NCI-H1092 treated with DMSO at 0.1 percent for 48 hours (cell line): ENCODE measurements at places on chromosomes 2 and 18.

DNA sequence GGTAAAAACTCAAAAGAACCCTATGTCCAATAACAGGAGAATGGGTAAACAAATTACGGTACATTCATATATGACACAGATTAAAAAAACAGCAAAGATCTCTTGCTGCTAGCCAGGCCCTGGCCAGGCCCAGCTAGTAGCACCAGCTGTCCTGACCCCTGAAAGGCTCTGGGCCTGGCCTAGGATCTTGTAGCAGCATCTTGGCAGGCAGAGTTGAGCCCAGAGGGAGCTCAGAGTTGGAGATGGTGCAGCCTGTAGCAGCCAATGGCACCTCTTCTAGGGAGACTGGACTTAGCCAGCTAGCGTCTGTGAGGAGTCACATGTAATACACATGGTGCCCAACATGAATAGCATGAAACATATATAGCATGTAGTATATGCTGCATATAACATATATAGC is 69.1 kb downstream of the HS6ST1 start:
- DNase-seq, result no peak

DNA sequence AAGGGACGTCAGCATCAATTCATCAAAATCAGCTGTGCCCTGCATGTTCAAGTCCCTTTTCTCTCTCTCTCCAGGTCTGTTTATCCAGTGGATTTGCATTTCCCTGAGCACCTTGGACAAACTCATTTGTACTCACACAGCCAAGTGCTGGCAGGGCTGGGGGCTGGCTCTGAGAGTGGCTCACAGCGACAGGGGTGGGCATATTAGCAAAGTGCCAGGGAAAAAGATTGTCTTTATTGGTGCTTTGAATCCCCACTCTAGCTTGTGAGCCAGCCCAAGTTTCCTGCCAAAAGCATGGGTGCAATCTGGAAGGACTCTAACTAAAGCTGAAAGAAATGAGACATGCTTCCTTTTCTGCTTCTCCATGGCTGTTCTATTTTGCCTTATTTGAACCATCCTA is 56.6 kb downstream of the ACOXL start:
- DNase-seq, result no peak

GRCh38 chr2:219126555-219126954 is 34.1 kb downstream of the NHEJ1 start:
- DNase-seq, result no peak

GRCh38 chr2:113233593-113234550 is 44.8 kb downstream of the PAX8 start:
- DNase-seq, result no peak

DNA sequence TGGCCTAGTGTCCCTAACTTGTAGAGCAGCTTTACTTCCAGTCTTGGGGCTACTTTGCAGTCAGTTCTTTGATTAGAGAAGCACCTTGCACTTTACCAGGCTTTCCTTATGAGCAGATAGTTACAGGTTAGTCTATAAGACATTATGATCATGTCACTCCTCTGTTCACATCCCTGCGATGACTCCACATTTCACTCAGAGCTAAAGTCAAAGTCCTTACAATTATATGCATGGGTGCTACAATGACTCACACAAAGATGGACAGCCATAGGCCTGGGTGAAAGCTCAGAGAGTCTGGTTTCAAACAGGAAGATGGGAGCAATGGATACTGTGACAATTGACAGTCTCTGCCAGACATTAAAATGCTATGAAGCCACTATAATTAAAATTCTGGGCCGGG is 27.1 kb upstream of the SSB start:
- no peak for DNase-seq

DNA sequence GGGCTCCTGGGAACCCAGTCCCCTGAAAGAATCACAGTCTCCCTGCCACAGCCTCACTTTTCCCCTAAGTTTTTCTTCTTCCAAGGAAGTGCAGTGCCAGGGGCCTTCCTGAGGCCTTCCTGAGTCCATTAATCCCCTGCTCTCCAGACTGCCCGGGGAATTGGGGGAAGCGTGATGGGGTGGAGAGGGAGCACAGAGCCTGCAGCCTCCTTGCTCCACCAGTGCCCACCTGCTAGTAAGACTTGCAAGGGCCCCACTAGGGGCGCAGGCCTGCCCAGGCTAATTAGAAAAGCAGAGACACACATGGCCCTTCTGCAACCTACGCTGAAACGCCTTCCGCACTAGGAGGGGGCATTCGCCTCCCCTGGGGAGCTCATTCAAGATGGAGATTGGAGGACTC is 110.6 kb downstream of the MRO start:
- DNase-seq, result no peak

GRCh38 chr2:17630089-17630488 is 89.6 kb downstream of the VSNL1 start:
- DNase-seq, result no peak

DNA sequence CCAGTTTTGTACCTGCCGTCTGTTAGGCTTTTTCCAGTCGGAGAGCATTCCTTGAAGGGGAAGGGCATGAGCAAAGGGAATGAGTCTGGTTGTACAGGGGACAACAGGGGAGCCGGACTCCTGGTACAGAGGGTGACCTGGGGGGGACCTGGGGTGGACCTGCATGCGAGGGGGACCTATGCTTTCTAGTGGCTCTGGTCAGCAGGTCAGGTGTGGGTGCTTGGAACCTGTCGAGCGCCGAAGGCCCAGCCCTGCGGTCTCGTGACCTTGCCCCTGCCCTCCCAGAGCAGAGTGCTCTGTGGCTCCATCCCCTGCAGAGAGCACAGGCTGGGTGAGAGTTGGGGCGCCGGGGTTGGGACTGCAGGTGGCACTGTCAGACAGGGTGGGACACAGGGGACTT is 96.7 kb upstream of the ASAP2 start:
- DNase-seq, result no peak

DNA sequence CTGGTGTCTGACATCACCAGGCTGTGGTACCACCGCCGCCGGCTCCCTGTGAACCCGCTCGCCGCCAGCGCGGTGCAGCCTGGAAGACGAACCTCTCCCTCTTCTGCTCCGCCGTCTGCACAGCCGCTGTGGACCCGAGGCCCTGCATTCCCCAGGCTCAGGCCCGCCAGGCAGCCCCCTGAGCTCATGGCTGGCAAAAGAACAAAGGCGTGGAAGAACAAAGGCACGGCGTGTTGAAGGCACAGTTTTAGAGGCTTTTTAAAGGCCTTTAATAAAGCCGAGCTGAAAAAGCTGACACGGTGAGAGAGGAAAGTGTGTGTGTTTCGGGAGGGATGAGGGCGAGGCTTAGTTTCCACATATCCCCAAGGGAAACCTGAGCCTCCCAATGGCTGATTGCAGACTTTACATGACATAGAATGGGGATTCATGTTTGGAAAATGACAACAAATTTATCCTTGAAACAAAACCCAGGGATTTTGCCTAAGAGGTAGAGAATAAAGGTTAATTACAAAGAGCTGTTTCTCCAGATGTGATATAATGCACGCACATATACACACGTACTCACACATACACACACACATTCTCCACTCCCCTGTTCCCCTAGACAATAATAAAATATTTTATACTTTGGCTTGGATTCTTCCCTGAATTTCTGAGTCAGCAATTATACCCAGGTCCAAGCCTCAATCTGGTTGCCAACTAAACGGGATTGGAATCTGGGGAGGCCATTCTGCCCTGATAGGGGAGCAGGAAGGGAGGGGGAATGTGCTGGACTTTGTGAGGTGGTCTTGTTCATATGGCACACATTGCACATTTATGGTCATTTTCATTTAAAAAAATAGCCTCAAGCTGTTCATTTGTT is 39.7 kb downstream of the RFX8 start:
- no peak for DNase-seq

DNA sequence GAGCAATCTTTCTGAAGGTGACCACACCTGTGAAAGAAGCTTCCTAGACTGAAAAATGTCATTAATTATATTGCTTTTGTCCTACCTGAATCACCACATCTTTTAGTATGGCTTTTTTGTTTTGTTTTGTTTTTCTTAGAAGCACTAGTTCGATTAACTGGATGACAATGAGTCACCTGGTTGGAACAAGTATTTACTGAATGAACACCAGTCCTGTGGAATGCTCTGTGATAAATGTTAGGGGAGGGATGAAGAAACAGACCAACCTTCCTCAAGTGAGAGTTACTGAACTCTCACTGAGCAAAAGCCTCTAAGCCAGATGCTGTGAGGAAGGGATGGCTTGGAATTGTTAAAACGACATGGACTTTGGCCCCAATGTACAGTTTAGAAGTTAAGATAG is 26.8 kb upstream of the DCC start:
- DNase-seq, result no peak

DNA sequence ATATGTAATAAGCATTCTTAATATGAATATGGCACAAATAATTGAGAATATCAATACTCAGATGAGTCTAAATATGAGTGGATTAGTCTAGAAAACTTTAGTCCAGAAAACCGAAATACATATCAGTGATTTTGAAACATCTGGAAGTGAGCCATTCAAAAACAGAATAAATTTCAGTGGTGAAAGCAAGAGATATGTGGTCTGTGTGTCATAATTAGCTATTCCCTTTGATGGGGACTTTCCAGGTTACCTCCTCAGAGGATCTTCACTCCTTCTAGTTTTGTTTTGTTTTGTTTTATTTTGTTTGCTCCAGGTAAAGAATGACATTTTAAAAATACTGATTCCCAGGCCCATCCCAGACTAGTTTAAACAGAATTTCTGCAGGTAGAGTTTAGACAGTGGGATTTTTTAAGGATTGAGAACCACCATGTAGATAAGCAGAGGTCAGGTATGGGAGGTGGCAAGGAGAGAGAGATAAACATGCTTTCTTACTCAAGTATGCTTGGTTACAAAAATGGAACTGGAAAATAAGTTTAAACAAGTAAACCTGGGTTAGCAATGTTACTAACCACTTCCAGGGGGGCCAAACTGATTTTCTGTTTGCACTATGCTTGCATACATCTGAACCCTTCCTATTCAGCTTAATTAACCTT is 70.7 kb downstream of the NABP1 start:
- DNase-seq, result no peak

DNA sequence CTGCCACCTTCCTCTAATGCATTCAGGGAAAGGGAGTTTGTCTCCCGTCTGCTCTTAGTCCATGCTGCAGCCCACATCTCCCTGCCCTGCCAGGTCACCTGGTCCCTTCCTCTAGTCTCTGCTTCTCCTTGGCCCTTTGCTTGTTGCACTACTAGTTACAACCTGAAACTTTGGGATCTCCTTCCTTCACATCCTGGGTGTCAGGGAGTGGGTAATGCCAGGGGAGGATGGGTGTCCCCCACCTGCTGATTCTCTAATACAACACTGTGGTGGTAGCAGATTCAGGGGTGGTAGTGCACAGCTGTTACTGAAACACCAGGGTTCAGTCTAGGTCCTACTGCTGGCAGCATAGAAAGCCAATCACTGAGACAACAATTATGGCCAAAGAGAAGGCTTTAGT is 31.2 kb upstream of the COX7A2L start:
- no peak for DNase-seq

DNA sequence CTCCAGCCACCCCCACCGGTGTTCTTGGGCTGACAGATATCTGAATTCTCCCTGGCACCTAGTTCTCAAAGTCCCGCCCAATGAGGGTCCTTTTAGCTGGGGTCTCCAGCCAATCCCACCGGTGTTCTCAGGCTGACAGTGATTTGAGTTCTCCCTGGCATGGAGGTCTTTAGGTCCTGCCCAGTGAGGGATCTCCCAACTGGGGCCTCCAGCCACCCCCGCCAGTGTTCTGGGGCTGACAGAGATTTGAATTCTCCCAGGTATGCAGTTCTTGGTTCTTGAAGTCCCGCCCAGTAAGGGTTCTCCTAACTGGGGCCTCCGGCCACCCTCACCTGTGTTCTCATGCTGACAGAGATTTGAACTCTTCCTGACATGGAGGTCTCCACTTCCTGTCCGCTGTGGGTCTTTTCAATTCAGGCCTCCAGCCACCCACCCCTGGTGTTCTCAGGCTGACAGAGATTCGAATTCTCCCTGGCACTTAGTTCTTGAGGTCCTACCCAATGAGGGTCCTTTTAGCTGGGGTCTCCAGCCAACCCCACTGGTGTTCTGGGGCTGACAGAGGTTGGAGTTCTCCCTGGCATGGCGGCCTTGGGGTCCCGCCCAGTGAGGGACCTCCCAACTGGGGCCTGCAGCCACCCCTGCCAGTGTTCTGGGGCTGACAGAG is 154.6 kb downstream of the ANKRD36 start:
- DNase-seq, result no peak

GRCh38 chr2:174662459-174662858 is 64.9 kb upstream of the WIPF1 start:
- no peak for DNase-seq
